Right cardiac atrium (tissue), 5 donors: ENCODE measurements at places on chromosomes 12 and 14. TPM values are rescaled to one million over a fixed set of nuclear protein-coding genes. Genes with fewer than 3 reads are reported as not detected.

The GPR135 gene
- polyA plus RNA-seq: 1.5 TPM

DNA sequence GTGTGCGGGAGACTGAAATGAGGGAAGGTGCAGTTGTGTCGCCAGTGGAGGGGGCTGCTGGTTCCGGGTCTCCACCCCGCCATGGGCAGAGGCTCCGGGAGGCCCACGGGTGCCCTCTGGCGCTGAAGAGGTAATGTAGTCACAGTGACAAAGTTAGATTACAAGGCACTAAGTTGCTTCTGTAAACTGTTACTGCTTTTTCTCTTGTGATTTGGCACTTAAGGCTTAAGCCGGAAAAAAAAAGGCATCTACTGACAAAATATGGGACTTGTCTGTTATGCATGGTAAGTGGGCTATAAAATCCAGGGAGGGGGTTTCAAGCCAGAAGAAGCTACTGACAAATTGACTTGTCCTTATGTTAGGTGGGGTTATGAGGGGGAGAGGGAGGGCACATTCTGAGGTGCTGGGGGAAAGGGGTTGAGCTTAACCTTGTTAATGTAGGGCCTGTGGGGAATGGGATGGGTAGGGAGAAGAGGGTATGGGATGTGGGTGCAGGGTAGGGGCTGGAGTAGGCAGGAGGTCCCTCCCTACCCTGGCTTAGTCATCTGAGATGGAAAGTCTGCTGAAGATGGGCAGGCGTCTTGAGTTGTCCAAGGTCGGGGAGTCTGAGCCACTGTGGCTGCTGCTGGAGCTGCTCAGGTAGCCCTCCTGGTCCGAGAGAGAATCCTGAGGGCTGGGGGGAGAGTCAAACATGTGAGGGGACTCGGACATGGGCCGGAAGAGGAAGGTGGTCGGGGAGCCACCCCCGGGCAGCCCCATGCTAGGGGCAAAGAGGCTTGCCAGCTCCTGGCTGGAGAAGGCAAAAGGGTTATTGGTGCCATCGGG is 3.7 kb downstream of the ZFP36L1 start:
- DNase-seq: peak; percentile 95

DNA sequence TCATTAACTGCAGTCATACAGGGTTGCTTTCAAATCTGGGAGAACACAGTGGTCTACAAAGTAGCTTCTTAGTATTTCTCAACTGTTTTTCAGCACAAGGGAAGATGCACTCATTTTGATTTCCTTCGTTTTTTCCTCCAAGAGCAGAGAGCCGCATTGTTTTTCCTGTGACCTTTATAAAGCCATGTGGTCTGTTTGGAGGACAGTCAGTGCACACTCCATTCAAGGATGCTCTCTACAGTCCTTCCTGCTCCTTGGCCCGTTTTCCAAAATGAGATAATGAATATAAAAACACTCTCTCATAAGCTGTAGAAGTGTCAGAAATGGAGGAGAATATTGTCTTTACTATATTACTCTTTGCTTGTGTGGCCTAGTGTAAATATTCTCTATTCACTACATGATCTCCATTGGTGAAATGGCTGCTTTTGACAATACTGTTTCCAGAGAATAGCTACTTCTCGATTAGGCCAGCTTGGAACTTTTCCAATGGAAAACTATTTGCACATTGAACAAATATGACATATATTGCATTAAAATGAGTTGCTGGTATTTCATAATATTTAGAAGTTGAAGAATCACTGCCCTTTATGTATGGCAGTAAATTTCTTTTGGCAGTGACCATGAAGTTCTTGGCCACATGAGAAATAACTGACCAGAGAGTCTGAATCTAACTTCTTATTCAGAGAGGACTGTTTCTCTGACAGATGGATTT is 393.1 kb upstream of the RGS6 start:
- DNase-seq: no peak

DNA sequence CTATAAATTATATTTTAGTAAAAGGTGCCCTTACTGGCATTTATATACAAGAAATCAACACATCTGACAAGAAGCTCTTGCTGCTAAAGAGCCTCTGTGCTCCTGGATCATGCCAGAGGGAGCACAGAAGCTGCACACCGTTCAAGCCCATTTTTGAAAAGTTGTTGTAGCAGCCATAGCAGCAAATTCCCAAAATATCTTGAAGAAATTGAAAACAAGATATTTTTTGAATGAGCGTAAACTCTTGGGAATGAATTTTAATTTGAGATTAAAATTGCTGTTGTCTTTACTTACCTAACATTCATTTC is 540 bp upstream of the CLEC2D start:
- no peak for DNase-seq

GRCh38 chr12:29719381-29719780 is 64.4 kb downstream of the TMTC1 start:
- no peak for DNase-seq
